NCI-H524 (cell line): ENCODE measurements at places on chromosomes 4 and X.

GRCh38 chrX:53940180-53940579 is 104.1 kb downstream of the PHF8 start:
- DNase-seq = no peak

GRCh38 chr4:88353324-88353723 is 25.3 kb upstream of the HERC6 start:
- DNase-seq = no peak

DNA sequence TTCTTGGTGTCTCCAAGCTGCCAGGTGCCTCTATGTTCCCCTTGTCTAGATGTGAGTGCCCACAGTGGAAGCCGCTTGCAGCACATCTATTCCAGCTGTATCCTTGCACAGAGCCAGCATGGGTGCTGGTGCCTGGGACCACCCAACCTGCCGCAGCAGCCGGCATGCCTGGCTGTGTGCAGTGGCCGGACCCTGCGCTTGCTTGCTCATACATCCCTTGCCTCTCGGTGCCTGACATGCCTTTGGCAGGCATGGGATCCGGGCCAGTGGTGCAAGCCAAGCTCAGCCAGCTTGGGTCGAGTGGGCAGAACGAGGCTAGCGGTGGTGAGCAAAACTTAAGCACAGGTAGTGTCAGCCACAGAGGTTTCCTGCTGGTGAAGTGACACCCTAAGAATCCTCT is 355.1 kb downstream of the TLL1 start:
- no peak for DNase-seq

DNA sequence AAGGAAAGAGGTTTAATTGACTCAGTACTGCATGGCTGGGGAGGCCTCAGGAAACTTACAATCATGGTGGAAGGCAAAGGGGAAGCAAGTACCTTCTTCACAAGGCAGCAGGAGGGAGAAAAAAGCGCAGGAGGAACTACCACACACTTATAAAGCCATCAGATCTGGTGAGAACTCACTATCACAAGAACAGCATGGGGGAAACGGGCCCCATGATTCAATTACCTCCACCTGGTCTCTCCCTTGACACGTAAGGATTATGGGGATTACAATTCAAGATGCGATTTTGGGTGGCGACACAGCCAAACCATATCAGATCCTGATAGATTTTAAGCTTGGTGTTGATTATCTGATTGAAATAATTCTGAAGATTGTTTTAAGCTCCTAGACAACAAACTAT is 218.7 kb downstream of the CBR4 start:
- DNase-seq = no peak

DNA sequence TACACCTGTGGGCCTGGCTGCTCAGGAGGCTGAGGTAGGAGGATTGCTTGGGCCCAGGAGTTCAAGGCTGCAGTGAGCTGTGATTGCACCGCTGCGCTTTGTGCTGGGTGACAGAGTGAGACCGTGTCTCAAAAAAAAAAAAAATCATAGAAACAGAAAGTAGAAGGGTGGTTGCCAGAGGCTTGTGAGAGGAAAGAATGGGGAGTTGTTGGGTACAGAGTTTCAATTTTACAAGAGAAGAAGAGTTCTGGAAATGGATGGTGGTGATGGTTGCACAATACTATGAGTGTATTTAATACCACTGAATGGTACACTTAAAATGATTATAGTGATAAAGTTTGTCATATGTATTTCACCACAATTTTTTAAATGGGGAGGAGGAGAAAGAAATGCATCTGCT is 10.2 kb upstream of the GLOD5 start:
- DNase-seq = no peak

- DNase-seq = peak; percentile 47
Measured at GRCh38 chrX:152904151-152905080, 6.5 kb downstream of the ZNF185 start.

- no peak for DNase-seq
Measured at GRCh38 chr4:122826553-122827257, at the start of gene FGF2. TSS of gene FGF2 (plus strand) at chr4:122826831. CDS start at chr4:122827175, 344 bp downstream.

- DNase-seq = no peak
Measured at GRCh38 chr4:164023214-164023613, 528.7 kb downstream of the TMA16 start.

DNA sequence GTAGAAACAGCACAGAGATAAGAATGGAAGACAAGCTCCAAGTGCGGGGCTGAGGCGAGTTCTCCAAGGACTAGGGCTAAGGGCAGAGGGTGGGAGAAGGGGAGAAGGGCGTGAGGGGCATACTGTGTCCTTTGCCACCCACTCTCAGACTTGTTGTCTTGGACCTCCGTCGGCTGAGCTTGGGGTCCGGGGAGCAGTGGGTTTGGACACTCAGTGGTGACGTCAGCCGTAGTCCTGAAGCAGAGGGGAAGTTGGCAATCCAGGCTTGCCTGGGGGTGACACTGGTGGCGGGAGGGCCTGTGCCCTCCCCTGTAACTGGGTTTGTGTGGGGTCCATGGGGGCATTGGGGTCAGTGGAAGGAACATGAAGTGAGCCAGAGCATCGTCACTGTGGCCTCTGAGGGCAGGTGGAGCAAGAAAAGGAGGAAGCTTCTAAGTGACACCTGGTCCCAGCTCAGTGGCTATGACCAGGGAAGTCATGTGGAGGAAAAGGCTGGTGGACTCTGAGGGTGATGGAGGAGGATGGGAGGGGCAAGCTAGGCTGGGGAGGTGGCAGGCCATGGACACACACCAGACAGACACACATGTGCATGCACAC is 17.6 kb downstream of the CD99 start:
- no peak for DNase-seq

GRCh38 chr4:175703956-175704600 is 108.0 kb downstream of the GPM6A start:
- peak; percentile 2 for DNase-seq

DNA sequence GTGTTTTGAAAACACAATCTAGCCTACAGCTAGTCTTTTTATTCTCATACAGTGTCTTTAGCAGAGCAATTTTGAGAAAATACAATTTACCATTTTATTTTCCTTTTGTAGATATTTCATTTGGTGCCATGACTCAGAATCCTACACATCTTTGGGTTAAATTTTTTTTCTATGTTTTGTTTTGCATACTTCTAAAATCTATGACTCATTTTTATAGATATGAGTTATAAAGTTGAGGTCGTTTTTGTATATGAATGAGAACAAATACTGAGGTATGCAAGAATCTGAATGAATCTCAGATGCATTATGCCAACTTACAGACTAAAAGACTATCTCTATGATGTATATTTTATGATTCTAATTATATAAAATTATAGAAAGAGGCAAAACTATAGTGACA is 206.5 kb upstream of the ANXA10 start:
- DNase-seq = no peak

- DNase-seq = peak; percentile 29
Measured at GRCh38 chr4:22500831-22501714, 14.8 kb downstream of the ADGRA3 start.

GRCh38 chr4:140005699-140006098 is 148.3 kb downstream of the MAML3 start:
- peak; percentile 92 for DNase-seq

DNA sequence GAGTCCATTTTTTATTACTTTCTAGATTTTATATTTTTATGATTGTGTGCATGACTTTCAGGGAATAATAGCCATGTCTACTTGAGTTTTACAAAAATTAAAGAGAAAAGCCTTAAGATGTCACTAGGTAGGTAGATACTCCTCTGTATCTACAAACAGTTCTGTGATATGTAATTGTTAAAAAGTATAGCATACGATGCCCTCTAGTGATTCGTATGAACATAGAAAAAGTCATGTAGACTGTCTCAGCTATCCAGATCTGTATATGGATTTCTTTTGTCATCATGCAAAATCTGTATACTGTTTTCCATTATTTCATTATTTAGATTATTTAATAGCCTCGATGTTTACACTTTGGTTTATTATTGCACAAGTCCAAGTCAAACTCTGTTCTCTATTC is 856.6 kb downstream of the CENPC start:
- DNase-seq = peak; percentile 1

DNA sequence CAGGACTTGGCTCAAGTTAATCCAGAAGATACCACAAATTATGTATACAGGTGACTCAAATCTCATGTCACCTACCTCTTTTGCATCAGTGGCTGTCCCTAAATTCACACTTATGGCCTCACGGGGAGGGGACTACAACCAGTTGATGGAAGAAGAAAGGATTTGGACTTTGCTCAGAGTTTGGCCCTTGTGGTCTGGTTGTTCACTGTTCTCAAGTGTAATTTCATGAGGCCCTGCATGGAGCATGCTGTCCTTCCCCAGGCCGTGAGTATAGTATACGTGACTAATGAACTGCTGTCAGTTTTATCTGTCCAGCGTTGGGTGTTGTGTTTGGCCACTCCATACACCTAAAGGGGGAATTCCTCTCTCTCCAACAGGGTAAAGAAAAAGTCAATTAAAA is 27.5 kb upstream of the LSM6 start:
- no peak for DNase-seq

DNA sequence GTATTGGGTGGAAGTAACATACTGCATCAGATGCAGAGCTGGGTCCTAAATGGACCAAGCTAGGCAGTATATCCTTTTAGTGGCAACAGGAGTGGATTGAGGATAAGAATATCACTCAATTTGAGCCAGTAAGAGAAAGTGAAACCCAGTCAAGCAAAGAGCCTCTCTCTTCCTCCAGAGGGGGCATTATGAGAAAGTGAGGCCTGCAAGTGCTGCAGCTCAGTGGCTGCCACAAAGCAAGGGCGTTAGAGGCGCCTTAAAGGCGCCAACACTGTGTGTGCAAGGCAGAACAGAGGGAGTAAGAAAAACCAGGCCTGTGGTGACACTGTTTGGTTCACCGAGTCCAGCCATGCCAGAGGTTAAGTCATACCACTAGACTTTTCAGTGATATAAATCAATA is 17.5 kb downstream of the STX18 start:
- DNase-seq = no peak

GRCh38 chrX:43836435-43837184 is 45.6 kb downstream of the MAOB start:
- peak; percentile 14 for DNase-seq

GRCh38 chrX:47585273-47585672 is 3.0 kb downstream of the TIMP1 start:
- DNase-seq = no peak

DNA sequence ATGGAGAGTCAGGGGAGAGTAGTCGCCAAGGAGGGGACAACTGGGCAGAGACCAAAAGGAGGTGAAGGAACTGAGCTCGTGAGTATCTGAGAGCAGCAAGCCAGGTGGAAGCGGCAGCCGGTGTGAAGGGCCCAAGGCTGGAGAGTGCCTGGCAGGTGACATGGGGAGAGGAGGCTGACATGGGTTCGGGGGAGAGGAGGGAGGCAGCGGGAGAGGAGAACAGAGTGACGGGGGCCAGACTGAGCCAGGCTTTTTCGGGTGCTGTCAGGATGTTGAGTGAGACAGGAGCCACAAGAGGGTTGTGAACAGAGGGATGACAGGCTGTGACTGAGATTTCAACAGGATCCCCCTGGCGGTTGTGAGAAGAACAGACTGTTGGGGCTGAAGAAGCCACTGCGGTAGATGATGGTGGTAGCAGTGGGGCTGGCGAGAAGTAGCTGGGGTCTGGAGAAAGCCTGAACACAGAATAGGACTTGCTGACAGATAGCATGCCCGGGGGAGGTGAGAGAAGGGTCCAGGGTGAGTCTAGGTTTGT is 5.7 kb downstream of the ELK1 start:
- DNase-seq = no peak

DNA sequence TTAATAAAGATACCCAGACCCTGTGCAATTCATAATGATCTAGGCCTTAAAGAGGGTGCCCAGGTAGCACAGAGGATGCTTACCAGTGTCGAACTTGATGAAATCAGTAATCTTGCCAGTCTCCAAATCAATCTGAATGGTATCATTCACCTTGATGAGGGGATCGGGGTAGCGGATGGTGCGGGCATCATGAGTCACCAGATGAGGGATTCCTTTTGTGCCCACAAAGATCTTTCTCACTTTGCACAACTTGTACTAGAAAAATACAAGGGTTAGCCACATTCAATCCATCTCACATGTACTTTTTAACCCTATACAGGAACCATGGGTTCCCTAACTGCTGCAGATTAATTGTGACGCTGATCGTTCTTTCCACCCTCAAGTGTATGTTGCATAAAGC is 3.3 kb downstream of the RPS4X start:
- no peak for DNase-seq

GRCh38 chr4:81919810-81920209 is 448.1 kb upstream of the RASGEF1B start:
- peak; percentile 16 for DNase-seq

GRCh38 chrX:46407036-46407752 is 138.0 kb downstream of the ZNF674 start:
- no peak for DNase-seq

DNA sequence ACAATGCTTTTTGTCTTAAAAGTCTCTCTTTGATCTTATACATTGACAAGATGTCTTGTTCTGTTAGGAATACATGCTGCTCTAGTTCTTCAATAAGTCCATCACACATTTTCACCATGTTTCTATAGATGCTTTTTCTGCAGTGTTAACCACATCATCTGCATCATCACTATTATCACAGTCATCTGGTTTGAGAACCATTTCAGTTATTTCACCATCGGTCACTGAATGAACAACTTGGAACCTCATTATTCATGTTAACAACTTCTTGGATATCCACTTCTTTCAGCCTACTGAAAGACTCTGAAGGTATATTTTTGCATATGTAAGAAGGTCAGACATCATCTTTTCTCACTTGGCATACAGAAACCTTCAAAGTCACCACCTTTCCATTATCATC is 975.2 kb downstream of the STIM2 start:
- no peak for DNase-seq

DNA sequence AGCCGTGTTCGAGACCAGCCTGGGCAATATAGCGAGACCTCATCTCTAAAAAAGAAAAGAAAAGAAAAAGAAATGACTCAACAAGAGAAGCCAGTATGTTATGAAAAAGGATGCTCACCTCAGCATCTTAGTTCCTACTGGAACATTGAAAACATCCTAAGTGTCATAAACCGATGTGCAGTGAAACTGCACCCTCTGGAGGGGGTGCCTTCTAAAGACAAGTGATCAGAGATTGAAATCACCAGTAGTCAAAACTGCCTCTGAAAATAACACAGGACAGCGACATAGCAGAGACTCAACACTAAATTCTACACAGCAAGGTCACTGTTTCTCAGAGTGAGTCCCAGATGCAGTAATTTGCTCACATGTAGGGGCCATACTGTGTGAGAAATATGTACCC is 28.0 kb upstream of the ATP6AP2 start:
- DNase-seq = peak; percentile 19

DNA sequence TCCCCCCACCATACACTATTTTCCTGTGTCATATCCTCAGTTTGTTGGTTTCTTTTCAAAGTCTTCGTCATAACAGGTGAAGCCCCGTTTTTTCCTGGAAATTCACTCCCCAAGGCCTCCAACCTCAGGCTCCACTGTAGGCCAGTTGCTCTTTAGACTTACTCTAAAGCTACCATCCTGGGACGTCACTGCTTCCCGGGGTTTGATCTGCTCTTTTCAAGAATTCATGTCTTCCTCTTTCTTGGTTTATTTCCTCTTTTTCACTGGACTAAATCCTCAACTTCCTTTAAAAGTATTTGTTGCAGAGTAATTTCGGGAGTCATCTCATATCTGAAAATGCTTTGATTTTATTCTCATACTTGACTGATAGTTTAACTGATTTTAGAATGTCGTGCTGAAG is 6.5 kb upstream of the SERTM2 start:
- DNase-seq = no peak
